ENCODE measurements at places on chromosomes 4 and X.

GRCh38 chr4:137069473-137069872, 462.8 kb downstream of the PCDH18 start:
- DNase-seq: no peak

DNA sequence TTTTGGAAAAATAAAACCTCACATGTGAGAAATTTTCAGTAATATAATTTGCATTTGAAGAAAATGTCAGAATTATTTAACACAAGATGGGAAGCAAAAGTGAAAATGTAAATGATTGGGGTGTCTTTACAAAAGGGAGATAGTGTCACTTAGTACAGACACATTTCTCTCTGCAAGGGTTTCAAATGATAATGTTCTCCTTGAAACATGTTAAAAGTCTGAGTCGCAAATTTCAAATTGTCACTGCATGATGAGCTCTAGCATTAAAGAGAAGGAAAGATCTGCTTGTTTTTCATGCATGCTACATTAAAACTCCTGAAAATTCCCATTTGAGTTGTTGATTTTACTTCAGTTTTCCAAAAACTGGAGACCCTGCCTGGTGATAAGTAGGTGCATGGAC, 122.0 kb upstream of the LDB2 start:
- no peak for DNase-seq

DNA sequence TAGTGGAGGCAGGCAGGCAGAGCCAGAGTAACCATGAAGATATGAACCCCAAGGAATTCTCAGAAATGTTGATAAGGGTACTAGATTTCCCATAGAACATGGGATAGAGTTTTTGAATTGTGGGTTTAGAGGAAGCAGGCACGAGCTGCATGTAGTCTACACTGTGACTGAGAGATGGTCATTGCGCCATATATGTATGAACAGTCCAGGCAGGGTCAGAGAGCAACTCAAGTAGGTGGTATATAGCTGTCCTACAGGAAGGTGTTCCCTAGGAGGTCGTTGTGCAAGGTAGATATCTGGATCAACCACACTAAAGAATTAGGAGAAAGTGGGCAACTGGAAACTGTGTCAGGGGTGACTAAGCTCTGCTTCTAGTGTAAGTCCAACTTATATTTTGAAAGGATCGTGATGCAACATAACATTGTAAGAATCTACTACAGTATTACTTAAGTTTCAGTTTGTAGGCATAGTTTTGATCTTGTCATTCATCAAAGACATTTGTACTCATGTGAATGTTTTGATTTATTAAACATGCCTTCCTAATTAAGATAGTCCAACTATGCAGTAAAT, 94.6 kb downstream of the HPGD start:
- DNase-seq: no peak

DNA sequence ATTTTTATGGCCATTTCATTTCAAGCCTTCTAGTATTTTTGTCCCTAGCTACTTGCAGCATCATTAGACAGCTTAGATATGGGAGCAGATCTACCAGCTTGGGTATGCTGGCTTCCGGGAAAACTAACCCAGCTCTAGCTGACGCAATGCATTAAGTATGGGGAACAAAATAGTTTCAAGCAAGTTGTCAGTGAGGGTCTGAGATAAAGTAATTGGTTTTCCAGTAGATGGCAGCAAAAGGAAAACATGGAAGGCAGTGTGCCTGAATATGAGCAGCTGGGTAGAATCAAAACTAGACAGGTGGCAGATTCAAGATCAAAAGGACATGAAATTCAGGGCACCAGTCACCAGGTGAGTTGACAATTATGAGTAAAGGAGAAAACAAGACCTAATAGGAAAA, 340.9 kb upstream of the CTSO start:
- DNase-seq: no peak

GRCh38 chr4:79763486-79764075, 309.4 kb downstream of the ANTXR2 start:
- DNase-seq: no peak

Data from NCI-H187 treated with DMSO at 0.1 percent for 48 hours (cell line).